ENCODE measurements at places on chromosomes 7 and 10.

DNA sequence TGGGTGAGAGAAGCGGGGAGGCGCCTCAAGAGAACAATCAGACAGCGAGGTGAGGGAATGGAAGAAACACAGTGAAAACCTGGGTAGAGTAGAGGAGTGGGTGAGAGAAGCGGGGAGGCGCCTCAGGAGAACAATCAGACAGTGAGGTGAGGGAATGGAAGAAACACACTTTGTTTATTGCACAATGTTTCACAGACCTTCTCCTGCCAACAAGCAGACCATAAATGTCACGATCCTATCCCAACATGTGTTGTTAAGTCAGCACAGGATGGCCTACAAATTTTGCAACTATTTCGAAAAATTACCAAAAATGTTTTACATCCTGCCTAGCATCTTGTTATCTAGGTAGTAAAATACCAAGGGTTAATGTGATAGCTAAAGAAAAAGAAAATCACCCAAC is 115.3 kb downstream of the JAZF1 start:
- no peak for DNase-seq

- peak; percentile 13 for DNase-seq
These were observed 49.0 kb upstream of the ABI1 start for GRCh38 chr10:26909753-26910152.

DNA sequence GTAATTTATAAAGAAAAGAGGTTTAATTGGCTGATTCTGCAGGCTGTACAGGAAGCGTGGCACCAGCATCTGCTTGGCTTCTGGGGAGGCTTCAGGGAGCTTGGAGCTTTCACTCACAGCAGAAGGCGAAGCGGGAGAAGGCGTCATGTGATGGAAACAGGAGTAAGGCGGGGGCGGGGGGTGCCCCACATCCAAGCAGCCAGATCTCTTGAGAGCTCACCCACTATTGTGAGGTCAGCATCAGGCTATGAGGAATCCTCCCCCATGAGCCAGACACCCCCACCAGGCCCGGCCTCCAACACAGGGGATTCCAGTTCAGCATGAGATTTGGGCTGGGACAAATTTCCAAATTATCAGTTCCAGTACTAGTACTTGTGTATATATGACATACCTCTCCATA is 46.2 kb downstream of the WDR37 start:
- no peak for DNase-seq

DNA sequence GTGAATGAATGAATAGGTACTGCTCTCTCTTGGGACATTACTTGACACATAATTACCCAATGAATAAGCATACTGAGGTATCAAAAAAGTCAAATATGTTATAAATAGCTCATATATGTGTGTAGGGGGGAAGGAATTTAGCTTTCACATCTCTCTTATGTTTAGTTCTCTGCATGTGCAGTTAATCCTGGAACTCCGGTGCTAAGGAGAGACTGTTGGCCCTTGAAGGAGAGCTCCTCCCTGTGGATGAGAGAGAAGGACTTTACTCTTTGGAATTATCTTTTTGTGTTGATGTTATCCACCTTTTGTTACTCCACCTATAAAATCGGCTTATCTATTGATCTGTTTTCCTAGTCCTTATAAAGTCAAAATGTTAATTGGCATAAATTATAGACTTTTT is 1.2 kb downstream of the CFTR start:
- no peak for DNase-seq

- no peak for DNase-seq
These were observed 84.1 kb upstream of the PPIF start for GRCh38 chr10:79262959-79263746.

DNA sequence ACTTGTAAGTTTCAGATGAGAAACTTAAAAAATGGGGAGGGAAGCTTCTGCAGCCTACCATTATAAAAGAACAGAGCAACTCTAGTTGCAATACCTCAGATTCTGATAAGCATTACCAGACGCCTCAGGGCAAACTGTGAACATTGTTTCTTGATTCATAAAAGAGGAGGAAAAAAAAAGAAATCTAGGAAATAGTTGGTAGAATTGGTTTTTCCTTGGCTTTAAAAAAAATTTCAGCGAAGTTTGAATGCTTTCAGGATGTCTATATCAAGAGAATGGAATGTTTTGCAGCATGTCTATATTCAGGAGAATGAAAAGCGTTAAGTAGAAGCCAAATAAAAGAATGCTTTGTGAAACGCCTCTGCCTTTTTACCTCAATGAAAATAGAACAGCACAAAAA is 17.5 kb upstream of the ANLN start:
- no peak for DNase-seq

DNA sequence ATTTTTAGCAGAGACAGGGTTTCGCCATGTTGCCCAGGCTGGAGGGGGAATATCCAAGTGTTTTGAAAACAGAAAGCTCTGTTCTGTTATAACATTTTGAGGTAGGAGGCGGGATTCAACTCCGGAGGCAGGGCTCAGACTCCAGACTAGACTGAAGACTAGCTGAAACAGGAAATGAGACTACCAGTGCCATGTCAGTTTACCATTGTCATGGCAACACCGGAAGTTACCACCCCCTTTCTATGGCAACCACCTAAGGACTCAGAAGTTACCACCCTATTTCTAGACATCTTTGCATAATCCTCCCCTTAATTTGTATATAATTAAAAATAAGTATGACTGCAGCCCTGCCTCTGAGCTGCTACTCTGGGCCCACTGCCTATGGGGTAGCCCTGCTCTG is 1069.1 kb upstream of the AUTS2 start:
- no peak for DNase-seq

GRCh38 chr10:11685787-11686218 is 56.4 kb upstream of the ECHDC3 start:
- no peak for DNase-seq

DNA sequence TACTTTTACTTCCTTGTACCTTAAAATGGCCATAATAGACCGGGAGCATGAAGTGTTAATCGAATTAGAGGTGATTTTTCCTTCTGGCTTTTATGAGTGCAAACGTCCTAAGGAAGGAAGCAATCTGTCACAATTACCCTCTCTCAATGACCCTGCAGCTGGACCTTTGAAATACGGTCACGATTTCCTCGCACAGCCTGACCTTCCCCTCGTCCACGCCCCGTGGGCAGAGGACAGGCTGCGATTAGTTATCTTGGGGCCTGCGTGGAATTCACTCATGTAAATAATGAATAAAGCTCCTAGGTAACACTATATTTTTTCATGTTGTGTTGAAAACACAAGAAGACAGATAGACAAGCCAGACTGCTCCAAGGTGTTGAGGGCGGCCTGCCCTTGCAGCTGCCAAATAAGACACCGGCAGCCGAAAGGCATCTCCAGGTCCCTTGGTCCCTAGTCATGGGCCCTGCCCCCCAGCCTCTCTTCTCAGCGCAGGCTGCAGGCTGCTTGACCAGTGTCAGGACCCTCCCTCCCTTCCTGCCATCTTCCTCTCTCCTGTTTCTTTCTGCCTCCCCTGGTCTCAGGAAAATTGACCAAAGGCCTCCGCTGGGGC is 199.9 kb downstream of the TCERG1L start:
- DNase-seq, result no peak

GRCh38 chr7:18494821-18495408 is 634 bp upstream of the HDAC9 start:
- peak; percentile 75 for DNase-seq

DNA sequence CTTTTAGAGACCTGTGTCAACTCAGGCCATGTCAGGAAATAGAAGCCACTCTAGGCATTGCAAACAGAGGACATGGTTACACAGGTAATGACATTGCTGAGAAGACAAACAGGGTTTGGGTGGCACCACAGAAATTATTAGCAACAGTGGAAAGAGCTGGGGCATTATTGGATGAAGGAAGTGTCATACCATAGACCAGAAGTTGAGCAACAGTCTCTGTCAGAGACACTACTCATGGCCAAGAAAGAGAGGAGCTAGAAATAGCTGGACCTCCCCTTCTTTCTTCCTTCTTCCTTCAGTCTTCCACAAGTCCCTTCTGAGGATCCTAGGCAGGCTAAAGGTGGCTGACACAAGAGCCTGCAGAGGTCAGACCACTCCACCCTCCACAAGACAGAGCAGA is 4.2 kb upstream of the LIPA start:
- DNase-seq, result no peak

- DNase-seq, result no peak
These were observed 326.0 kb downstream of the BICC1 start for GRCh38 chr10:58838561-58839208.

DNA sequence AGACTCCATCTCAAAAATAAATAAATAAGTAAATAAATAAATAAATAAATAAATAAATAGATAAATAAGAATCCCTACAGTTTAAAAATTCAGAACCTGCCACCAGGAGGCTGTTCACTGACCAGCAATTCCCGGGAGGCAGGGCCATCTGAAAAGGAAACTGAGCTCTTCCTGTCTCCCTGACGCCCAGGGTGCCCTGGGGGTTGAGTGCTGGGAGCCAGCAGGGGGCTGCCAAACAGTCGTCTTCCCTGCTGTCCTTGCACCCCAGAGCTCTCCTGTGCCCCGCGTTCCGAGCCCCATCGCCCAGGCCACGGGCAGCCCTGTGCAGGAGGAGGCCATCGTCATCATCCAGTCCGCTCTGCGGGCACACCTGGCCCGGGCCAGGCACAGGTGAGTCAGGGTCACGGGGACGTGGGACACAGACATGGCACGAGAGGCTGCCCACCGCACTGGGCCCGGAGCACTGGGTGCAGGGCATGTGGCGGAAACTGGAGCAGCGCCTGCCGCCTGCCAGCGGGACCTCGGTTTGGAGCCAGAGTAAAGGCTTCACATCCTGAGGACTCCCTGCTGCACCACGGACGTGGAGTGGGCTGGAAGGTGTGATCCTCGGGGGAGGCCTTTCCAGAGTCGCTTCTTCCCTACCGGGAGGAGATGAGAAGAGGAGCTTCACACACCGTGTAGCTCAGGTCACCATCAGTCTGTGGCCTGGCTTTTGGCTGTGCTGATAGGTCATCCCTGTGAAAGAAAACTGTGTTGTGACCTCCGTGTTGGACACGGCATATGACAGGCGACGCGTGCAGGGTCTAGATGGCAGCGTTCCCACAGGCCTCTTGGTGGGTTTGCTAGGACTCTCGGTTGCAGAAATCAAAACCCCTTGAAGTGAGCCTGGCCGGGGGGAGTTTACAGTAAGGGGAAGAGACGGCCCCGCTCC is 25.9 kb upstream of the TTYH3 start:
- DNase-seq, result no peak

GRCh38 chr7:135713836-135714470 is 14.0 kb downstream of the SLC13A4 start:
- DNase-seq, result no peak

DNA sequence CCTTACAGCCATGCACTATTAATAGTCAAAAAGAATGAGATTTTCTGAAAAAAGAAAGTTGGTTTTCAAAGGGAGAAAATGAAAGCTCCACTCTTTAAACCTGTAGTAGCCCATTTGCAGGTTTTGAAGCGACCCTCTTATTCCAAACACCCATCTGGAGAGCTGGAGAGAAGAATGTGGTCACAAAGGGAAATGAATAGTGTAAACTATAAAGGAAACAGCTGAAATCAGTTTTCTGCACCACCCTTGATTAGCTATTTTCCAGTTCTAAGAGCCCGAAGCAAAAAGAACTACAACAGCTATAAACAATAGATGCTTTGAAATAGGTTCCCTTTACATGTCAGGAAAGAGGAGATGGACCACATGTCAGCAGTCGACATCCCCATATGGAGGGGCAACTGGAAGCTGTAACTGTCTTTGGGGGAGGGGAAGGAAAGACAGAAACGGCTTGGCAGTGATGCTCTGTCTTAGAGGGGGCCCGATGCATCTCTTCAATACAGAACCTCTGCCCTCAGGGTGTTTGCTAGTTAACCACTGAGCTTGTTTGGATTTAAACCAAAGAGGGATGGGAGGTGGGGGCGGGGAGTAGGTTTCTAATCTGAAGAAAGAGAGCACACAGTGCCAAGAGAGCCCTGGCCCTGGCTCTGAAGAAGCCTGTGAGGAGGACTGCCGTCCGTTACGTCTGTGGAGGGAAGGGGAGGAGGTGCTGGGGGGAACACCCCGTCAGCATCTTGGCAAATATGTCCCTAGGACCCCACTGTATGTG is 55.3 kb downstream of the CPVL start:
- no peak for DNase-seq

Data from stromal cell of bone marrow (primary cell).